SHP77 treated with DMSO at 0.1 percent for 48 hours (cell line): ENCODE measurements at places on chromosomes 6 and 20.

DNA sequence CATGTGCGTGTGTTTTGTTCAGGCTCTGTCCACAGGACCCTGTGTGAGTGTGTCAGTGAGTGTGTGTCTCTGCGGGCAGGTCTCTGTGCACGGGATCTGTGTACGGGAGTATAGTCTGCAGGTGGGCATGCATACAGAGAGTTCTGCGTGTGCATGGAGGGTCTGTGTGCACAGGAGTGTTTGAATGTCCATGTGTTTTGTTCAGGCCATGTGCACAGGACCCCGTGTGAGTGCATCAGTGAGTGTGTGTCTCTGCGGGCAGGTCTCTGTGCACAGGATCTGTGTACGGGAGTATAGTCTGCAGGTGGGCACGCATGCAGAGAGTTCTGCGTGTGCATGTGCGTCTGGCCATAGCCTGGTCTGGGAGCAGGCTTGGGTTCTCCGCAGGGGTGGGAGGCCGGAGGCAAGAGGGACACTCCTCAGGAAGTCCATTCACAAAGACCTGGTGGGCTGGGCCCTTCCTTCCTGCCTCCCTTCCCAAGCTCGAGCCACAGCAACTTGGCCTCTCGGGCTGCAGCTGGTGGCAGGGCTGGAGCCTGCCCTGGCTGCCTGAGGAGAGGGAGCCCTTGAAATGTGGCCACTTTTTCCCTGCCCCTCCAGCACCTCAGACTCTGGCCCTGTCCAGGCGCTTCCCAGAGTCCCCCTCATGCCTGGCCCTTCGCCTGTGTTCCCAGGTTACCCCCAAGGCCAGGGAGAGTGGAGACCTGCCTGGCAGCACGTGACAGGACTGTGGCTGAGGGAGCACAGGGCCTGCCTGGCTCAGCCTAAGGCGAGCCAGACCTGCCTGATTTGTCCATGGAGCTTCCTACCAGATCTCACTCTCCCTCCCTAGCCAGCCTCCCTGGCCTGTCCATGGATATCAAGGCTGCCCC lies 6.8 kb downstream of the HSPA12B start:
- DNase-seq: no peak

GRCh38 chr20:57921676-57922075 lies 211.9 kb upstream of the PMEPA1 start:
- no peak for DNase-seq

- DNase-seq: no peak
Observed at GRCh38 chr20:1362484-1362883, 30.4 kb downstream of the FKBP1A start.

DNA sequence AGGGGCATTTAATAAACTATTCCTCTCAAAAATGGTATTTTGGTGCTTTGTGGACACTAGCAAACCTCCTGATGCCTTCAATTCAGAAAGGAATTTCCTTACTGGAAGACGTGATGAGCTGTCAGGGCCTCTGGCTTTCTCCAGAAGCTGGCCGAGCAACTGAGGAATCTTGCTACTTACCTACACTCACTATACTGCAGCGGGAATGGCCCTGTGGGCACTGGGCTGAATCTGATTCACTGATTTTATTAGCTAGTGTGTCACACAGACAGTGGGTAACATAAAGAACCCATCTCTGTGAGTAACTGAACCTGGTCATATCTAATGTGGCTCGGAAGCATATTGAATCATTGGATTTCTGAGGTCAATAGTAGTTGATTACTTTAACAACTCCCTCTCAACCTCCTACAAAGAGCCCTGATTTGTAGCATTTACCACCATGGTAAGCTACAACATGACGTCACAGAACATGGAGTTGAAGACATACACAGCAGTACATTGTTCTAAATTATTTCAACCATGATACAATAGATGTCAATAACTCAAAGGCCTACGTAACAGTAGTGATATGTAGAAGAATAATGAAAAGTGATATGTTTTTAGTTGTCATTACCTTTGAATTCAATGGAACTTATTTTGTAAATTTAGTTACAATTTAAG lies 232.1 kb downstream of the SYNE1 start:
- no peak for DNase-seq

DNA sequence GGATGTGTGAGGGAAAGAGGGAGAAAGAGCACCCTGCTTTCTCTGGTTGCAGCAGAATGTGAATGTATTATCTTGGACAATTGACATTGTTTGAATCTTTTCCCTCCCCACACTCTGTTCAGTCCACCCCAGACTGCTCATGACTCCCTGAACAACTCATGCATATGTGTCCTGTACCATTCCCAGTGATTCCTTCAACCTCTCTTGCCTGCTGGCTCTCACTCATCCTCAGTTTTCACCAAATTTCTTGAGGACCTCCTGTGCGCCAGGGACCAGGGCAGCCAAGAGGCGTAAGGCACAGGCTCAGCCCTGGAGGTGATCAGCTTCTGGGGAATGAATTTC lies 5.4 kb downstream of the NOX3 start:
- no peak for DNase-seq

DNA sequence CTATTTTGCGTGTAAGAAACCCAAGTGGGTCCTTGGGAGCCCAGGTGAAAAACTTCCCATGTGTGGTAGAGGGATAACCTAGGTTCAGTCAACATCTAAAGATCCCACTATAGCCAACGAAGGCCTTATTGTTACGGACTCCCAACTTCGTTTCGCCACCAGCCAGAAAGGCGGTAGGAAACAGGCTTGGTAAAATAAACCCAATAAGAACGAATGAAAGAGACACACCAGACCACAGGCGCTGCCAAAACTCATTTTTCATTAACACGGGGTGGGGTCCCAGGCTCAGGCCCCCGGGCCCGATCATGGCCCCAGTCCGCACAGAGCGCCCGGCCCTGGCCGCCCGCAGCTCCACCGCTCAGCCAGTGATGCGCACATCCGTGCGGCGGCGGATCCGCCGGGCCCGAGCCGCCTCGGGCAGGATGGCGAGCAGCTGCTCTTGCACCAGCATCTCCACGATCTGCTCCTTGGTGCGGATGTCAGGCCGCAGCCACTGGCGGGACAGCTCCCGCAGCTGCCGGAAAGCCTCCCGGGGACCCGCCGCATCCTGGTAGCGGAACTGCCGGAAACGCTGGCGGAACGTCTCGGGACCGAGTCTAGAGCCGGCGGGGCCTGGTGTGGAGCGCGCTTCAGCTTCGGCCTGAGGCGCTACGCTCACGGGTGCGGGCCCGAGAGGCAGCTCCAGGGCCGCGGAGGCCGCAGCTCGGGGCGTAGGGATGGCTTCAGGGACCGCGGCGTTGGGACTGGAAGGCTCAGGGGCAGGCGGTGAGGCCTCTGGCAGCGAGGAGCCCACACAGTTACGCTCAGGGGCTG lies 709 bp downstream of the SCAND1 start:
- no peak for DNase-seq

GRCh38 chr6:15522856-15523529 lies 139.8 kb downstream of the DTNBP1 start:
- DNase-seq: no peak

DNA sequence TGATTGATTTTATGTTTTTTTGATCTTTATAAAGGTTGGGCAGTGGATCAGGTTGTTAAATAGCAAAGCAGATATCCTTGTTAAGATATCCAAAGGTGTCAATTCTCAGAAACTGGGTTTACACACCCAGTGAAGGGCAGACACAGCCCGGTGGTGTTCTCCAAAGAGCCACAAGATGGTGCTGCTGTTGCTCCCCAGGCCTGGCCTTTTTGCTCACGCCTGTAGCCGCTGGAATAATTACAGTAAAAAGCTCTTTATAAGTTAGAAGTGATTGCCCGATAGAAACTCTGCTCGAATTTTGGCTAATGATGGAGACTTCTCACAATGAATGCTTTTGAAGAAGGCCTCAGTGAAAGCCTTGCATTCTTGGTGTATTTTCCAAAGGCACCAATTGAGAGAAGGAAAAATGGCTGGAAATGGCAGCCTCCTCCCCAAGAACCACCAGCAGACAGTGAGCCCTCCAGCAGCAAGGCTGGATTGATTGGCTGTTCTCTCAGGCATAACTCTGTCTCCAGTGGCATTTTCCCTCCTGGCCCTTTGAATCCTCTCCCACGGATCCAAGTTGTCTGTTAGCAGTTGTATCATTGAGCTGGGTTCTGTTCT lies 120.5 kb upstream of the CHD6 start:
- DNase-seq: no peak

DNA sequence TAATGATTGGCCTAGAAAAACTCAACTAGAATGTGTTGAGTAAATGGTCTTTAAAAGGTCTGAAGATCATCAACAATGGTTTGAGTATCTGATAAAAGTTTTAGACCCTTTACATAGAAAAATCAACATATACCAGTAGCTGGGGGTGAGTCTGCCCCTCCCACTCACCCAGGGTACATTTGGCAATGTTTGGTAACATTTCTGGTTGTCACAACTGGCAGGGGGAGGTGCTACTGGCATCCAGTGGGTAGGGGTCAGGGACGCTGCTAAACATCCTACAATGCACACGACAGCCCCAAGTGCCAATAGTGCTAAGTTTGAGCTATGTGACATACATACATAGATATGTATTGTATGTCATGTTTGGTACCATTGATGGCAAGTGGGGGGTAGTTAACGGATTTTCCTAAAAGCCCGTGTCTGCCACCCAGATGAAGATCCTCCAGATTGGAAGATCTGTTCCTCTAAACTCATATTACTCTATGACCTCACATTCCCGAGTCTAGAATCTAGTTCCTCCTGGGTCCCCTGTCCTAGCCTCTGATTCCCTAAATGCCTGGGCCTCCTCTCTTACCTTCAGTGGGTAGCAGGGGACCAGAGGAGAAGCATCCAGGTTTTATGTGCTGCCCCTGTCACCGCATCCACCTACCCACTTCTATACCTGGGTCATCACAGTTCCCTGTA lies 2.5 kb upstream of the MMP9 start:
- no peak for DNase-seq

DNA sequence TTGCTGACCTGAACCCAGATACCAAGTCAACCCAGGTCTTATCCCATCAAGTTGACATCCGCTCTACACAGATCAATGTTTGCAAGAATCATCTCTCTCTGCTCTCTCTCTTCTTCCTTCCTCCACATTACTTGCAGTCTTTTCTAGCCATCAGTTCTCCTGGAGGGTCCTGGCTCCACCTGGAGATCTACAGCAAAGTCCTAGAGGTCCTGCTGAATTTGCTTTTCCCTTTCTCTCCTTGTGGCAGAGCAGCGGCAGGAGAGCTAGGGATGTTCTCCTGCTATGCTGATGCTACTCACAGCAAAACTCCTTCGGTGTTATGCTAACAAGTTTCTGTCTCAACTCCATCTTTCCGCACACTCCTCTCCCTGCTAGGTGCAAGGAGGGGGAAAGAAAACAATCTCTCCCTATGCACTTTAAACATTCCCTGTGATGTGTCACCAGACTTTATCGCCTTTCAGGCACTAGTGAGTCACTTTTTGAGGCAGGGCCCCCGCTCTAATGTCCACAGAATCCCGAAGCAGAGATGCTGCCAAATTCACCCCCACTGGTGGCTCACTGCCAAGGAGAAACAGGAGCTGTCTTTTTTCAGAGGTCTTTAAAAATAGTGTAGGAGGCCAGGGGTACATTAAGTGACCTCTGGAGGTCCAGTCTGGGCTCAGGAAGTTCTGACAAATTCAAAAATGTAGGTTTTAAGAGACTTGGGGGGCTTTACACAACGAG lies 62.6 kb downstream of the FAM50B start:
- no peak for DNase-seq

- no peak for DNase-seq
Observed at GRCh38 chr20:19598117-19598850, 159.8 kb upstream of the RIN2 start.

- no peak for DNase-seq
Observed at GRCh38 chr20:4113615-4114603, 98.6 kb upstream of the RNF24 start.

GRCh38 chr6:120083186-120083585 lies 733.6 kb upstream of the MAN1A1 start:
- no peak for DNase-seq

- no peak for DNase-seq
Observed at GRCh38 chr6:25579902-25580495, 72.0 kb upstream of the SCGN start.

DNA sequence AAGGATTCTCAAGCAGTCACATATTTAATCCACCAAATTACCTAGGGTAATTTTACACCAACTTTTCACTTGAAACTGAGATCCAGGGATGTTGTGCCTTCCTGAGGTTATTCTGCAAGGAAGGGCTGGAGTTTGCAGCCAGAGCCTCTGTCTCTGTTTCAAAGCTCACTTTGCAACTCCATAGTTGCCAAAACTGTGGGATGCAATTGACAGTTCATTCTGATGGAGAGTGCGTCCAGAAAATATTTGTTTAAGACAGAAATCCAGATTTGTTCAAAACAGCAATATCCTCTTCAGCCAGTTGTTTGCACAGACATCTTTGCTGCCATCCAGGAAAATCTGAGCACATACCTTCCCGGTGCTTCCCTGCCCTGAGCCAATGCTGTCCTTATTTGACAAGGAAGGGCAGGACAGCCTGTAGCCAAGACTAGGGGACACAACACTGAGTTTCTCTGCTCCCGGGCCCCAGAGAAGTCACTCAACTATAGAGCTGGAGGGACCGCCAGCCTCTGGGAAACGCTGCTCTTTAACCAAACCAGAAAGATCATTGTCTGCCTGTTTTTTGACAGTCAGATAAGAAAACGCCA lies 297.4 kb downstream of the HIVEP2 start:
- no peak for DNase-seq

- DNase-seq: no peak
Observed at GRCh38 chr20:53582574-53583351, 10.9 kb downstream of the ZNF217 start.

- no peak for DNase-seq
Observed at GRCh38 chr20:49559411-49560081, 8.4 kb downstream of the PTGIS start.

GRCh38 chr20:2151858-2152281 lies 50.2 kb downstream of the STK35 start:
- no peak for DNase-seq

- no peak for DNase-seq
Observed at GRCh38 chr20:49657118-49657901, 56.4 kb downstream of the B4GALT5 start.

GRCh38 chr6:45746046-45746445 lies 269.6 kb downstream of the CLIC5 start:
- no peak for DNase-seq

DNA sequence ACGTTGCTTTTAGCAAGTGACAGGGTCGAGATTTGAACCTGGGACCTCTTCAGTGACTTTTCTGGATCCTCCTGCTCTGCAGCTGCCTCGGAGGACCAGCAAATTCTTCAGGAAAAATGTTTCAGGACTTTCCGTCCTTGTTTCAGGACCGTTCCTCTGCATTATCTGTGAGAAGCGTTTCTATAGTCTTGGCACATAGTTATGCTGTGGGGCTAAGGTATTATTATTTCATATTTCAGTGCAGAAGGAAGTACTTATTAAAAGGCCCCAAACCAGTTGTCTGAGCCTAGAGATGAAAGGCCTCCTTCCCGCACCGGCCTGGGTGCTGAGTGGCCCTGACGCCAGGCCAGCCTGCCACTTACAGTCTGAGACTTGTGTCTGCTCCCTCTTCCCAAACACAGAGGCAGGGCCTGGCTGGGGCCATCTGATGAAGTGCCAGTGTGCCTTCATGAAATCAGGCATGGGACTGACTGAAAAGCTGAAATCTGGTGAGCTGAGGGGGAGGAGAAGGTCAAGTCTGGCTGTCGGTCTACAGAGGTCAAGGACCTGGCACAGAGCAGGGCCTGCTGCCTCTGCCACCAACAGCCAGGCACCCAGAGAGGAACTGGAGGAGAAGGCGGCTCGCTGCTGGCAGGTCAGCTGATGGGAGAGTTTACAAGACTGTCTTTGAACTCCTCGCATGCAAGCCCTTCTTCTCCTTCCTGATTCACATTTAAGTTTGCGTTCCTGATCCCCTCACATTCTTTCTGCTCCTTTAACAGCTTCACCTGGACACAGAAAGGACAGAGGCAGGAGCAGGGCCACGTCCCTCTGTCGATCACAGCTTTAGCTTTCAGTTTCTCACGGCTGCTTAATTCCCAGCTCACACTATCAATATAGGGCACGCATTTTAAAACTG lies 8.9 kb upstream of the QKI start:
- DNase-seq: no peak
